Stimulated activated CD8-positive, alpha-beta memory T cell treated with anti-CD3 and anti-CD28 coated beads, Interleukin-7, amount 100 ng/mL, for 48 hours (primary cell): ENCODE measurements at places on chromosomes 2 and 18.

- DNase-seq: no peak
These were observed 65.8 kb downstream of the ALPK2 start for GRCh38 chr18:58562999-58563667.

- DNase-seq: no peak
These were observed 30.2 kb downstream of the ITSN2 start for GRCh38 chr2:24330161-24330560.

GRCh38 chr2:48527226-48527885 is 2.6 kb upstream of the STON1 start:
- DNase-seq: no peak

GRCh38 chr18:34251919-34252318 is 27.2 kb upstream of the NOL4 start:
- DNase-seq: no peak

GRCh38 chr18:35619464-35619863 is 37.9 kb downstream of the GALNT1 start:
- DNase-seq: no peak

DNA sequence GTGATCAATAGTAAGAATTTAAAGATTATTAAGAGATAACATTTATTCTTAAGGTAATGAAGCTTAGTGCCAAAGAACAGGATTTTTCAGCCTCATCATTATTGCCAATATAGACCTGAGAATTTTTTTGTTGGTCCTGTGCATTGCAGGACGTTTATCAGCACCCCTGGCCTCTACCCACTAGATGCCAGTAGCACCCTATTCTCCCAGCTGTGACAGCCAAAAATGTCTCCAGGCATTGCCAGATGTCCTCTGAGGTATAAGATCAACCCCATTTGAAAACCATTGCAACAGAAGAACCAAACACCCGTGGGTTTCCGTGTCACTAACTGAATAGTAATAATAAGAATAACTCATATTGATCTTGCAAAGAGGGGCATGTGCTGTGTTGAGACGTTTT is 700.0 kb upstream of the SOX11 start:
- DNase-seq: no peak
